C1 segment of cervical spinal cord (tissue), 14 donors: ENCODE measurements at places on chromosomes 11 and 22.
A peak's percentile ranks its signal among the peaks of the same experiment; 100 is the strongest.

- no peak for DNase-seq
Observed at GRCh38 chr22:49117486-49117885, 710.2 kb downstream of the BRD1 start.

DNA sequence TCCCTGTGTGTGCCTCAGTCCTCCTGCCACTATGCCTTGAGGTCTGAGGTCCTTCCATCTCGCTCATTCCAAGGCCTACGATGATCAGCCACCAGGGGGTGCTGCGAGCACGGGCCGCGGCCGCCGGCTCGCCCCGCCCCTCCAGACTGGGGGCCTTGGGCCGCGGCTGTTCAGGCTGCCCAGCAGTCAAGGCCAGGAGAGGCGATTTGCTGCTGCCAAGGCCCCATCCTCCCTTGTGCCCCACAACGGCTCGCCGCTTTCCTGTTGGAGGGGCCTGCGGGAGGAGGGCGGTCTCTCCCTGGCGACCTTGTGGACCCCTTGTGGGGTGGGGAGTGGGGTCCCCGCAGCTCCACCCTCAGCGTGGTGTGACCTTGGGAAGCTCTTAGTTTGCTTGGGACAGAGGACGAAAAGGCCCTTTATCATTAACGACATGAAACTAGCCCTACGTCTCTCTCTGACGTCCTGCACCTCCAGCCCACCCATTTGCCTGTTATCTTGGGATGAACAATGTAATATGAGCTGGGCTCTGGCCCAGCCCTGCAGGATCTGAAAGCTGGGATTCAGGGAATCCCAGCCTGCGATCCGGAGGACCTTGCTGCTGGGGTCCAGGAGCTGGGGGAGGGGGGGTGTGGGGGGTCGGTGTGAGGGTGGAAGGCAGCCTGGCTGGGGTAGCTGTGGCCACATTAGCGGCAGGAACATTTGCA, 5.3 kb upstream of the GALR3 start:
- DNase-seq = peak; percentile 54

DNA sequence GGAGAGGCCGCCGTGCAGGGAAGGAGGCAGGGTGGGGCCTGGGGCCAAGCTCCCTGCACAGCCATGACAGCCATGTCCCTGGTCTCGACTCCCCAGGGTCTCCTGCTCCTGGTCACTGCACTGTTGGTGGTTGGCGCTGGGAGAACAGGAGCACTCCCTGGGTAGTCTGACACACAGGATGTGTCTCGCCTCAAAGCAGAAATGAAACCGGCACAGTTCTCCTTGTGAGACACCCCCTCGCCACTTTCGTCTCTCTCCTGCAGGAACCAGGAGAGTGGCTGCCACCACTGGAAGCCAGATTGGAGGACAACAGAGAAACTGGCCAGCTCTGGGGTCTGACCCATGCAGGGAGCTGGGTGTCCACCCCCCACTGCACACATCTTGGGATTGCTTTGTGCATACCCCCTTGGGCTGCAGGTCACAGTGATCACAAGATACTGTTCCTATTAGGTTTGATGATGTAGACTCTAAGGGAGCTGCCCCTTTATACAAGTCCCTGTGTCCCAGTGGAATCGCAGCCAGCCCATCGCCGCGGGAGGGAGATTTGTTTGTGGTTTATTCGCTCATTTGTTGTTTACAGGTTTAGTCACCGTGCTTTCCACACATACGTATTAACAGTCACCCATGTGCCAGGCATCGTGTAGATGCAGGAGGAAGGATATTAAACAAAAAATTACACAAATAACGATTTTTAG, 27.0 kb upstream of the YWHAH start:
- peak; percentile 15 for DNase-seq

GRCh38 chr11:76605338-76606074, 65.0 kb downstream of the LRRC32 start:
- no peak for DNase-seq

DNA sequence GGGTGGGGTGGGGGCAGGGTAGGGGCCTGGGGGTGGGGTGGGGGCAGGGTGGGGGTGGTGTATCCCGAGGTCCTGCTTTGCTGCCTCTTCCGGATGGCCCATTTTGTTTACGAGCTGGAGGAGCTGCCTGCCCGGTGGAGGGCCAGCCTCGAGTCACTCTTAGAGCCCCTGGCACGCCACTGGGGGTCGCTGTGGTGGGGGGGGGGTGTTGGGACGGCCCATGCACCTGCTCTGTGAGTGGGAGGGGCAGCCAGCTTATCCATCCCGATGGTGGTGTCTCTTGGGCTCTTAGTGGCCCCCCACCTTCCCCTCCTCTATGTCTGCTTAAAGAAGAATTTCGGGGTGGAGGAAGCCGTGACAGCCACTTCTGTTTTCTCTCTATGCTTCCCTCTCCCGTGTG, 24.6 kb downstream of the MRGPRD start:
- no peak for DNase-seq

GRCh38 chr11:72802822-72803221, 9.0 kb upstream of the STARD10 start:
- no peak for DNase-seq

DNA sequence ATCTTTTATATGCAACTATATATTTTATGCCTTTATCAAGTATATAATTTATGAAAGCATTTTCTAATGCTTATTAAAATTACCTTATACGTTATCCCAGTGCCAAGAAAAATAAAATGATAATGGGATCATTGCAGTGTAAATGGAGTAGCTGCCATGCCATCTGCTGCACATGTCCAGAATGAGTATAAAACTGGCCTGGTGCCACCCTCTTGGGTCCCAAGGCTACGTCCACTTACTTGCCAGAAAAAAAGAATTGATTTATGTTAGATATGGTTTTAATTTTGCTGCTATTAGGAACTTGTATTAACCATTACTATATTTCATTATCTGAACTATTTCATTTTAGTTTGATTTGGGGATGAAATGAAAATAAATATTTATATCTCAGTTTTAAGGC, 1127.1 kb upstream of the CNTN5 start:
- no peak for DNase-seq

DNA sequence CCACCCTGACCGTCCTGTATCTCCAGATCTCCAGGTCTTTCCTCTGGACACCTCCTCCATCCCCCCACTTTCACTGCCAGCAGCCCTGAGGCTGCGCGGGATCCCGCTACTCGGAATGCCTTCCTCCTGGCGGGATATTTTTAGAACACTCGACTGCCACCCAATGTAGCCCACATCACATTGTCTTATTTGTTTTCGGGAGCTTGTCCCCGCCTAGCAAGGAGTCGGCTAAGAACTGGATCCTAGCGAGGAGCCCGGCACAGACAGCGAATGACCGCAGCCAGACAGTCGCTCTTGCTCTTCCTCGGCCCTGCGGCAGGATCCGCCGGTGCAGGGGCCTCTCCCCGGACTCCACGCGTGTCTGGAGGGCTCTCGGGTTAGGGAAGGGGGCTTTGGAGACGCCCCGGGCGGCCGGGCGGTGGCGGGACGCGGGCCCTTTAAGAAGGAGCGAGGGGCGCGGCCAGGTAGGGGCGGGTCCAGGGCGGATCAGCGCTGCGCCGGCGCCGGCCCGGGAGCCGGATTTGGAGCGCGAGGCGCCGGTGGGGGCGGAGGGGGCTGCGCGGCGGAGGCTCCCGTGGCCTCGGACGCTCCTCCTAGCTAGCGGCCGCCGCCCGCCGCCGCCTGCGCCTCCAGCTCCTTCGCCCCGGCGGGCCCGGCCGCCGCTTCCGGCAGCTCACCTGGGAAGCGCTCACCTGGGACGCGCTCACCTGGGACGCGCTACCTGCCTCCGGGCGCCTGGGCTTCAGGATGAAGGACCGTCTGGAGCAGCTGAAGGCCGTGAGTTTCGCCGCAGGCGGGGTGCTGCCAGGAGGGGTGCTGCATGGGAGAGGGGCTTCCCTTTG, at the start of gene STX3:
Gene STX3, plus strand, starts transcription at position 518 of the 842 bp plus-strand sequence. Its CDS starts 230 bp downstream, at position 748.
- peak; percentile 55 for DNase-seq

DNA sequence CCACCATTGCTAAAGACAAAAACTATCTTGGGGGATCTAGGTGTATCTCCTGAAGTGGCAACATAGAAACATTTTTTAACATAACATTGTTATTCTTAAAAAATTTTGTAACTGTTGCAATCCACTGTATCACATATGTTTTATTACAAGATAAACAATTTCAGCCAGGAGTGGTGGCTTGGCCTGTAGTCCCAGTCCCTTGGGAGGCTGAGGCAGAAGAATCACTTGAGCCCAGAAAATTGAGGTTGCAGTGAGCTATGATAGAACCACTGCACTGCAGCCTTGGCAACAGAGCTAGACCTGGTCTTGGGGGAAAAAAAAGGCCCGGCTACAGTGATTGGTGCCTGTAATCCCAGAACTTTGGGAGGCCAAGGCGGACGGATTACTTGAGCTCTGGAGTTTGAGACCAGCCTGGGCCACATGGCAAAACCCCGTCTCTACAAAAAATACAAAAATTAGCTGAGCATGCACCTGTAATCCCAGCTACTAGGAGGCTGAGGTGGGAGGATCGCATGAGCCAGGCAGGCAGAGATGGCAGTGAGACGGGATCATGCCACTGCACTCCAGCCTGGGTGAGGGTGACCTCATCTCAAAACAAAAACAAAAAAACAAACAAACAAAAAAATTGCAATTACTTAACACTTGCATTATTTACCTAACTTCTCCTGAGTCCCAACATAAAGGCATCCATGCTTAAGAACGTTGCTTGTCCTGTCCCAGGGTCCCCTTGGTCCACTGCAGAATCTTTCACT, 1.5 kb upstream of the DEPDC5 start:
- DNase-seq = no peak

- DNase-seq = no peak
Observed at GRCh38 chr11:134634897-134635831, 223.1 kb upstream of the B3GAT1 start.

- DNase-seq = no peak
Observed at GRCh38 chr11:16959602-16960001, 54.6 kb downstream of the PLEKHA7 start.

- DNase-seq = no peak
Observed at GRCh38 chr11:65279741-65280440, 18.1 kb downstream of the POLA2 start.

GRCh38 chr11:84390441-84391078, 1104.4 kb upstream of the CCDC90B start:
- no peak for DNase-seq

GRCh38 chr11:102576350-102576749, 45.8 kb upstream of the MMP7 start:
- no peak for DNase-seq

DNA sequence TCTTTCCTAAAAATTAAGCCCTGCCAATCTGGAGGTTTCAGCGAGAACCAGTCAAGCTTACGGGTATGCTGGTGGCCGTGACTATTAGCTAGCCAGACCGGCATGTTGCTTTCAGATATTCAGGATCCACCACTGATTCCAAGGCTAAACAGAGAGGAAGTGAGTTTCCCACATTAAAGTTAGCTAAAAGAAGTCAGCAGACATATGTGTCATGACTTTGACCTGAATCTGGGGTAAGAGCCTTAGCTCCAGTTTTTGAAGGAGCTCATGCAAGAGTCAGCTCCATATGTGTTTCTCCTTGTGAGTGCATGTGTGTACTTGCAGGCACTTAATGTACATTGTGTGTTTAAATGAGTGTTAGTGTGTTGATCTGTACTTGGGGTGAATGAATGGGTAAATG, 1.4 kb downstream of the ZFPL1 start:
- no peak for DNase-seq

DNA sequence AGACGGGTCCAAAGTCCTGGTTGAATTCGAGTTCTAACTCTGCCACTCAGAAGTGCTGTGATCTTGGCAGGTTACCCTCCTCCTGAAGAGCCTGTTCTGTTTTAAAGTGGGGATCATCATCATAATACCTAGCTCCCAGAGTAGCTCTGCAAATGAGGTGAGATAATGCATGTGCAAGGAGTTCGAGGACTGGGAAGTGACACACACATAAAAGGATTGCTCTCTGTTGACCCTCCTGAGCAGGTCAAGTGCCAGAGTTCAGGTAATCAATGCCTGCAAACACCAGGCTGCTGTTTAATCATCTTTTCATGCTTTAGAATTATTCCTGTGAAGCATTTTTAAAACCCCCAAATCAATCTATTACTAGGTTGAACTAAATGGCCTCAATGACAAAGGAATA, 19.9 kb downstream of the RCN1 start:
- no peak for DNase-seq

- no peak for DNase-seq
Observed at GRCh38 chr11:122089111-122089510, 26.9 kb downstream of the BLID start.

GRCh38 chr22:20046730-20047129, 25.8 kb downstream of the TANGO2 start:
- DNase-seq = no peak

GRCh38 chr22:36763576-36763975, 12.3 kb downstream of the IFT27 start:
- DNase-seq = no peak

DNA sequence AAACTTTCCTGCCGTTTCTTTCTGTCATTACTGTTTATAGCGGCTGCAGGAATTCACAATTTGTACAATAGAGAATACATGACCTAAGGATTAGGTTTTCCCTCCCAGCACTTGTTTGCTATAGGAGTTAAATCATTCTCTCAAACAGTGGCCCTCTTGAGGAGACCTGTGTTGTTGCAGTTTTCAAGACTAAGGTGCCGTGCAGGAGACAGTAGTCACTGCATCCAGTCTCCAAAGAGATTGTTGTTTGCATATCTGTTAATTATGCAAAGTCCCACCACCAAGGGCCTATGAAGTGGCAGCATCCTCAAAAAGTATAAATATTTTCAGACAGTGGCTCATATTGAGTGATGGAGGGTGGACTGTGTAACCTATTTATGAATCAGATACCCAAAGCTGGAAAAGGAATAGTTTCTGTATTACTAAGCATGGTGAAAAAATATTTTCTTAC, 2.3 kb downstream of the PRSS23 start:
- DNase-seq = no peak

DNA sequence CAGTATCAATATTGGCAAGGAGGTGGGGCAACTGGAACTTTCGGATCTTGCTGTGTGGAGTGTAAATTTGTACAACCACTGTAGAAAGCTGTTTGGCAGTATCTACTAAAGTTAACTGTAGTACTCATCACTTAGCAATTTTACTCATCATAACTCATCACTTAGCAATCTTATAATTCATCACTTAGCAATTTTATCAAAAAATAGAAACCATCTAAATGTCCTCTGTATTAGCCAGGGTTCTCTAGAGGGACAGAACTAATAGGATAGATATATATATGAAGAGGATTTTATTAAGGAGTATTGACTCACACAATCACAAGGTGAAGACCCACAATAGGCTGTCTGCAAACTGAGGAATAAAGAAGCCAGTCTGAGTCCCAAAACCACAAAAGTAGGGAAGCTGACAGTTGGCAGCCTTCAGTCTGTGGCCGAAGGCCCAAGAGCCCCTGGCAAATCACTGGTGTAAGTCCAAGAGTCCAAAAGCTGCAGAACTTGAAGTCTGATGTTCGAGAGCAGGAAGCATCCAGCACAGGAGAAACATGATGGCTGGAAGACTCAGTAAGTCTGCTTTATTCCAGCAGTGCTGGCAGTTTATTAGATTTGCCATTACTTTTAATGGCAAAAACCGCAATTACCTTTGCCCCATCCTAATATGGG, 92.9 kb upstream of the USP47 start:
- DNase-seq = no peak

DNA sequence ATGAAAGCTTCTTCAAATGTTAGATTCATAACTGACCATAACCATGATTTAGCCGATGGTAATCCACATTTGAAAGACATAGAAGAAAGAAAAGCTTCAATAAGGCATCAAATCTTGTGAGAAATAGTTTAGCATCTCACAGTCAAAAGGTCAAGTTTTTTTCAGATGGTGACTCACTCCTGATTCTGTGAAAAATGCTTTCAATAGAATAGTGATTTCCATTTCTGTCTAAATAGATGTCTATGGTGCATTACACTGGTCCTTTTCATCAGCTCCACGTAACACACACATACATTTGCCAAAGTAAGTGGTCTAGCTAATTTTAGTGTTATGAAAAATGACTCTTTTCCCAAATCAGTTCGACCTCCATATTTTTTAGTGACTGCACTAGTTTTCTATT, 139.2 kb downstream of the LRRC4C start:
- no peak for DNase-seq
